Femur (tissue), 1 donor: ENCODE measurements at places on chromosomes 16 and 17.
A peak's percentile ranks its signal among the peaks of the same experiment; 100 is the strongest.

DNA sequence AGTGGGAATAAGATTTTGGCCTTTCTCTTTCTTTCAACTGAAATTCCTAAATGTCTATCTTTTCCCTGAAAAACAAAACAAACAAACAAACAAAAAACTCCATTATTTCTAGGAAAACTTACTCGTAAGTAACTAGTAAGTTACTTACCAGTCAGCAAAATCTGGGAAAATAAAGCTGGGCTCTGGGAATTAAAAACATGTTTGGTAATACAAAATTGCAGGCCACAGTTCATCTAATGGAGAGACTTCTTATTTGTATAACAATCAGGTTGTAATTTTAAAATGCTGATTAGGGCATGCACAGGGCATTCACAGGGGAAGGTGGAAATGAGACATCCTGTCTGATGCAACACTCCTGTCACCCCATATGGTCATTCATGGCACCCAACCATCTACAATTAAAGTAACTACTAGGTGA is 3.8 kb upstream of the WIPI1 start:
- no peak for DNase-seq

- DNase-seq, result peak; percentile 84
Observed at GRCh38 chr17:48671697-48672171, 45.6 kb upstream of the HOXB9 start.

- no peak for DNase-seq
Observed at GRCh38 chr17:75756451-75757085, 8.4 kb downstream of the GALK1 start.

DNA sequence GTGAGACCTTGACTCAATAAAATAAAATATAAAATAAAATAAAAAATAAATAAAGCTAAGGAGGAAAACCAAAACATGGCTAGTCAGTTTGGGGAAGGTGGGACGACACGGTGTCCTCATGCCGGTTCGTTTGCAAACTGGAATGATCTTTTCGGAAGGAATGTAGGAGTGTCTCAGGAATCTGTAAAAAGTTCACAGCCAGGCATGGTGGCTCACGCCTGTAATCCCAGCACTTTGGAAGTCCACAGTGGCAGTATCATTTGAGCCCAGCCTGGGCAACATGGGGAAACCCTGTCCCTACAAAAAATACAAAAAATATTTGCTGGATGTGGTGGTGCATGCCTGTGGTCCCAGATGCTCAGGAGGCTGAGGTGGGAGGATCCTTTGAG is 14.7 kb upstream of the RPTOR start:
- no peak for DNase-seq

DNA sequence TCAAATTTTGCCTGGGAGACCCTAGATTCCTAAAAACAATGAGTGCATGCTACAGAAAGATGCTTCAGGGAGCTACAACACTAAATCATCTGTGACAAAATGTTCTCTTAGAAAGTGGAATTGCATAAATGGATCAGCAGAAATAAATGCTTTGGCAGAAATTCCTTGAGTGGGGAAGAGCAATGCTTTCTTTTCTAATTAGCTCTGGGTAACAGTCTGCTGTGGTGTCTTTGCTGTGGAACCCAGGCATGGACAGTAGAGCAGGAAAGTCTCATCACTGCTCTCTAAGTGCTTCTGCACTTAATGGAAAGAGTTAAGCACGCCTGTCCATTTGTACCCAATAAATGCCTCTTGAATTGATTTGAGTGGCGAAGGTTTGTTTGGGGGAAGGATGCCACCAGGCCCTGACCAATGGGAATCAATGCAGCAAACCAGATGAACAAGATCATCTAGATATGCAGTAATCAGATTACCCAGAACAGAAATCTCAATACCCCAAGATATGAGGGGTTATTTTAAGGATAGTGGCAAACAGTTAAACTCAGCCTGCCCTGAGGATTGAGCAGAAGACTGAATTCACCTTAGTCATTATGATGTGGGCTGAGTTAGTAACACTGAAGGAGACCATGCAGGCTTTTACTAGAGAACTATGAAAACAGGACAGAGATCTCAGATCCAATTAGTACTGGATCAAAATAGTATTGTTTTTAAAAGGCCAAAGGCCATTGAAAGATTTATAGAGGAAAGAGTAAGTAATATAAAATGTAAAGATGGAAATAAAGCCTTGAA is 13.6 kb downstream of the HLF start:
- DNase-seq, result no peak

GRCh38 chr17:65389426-65389825 is 172.0 kb downstream of the AXIN2 start:
- no peak for DNase-seq

GRCh38 chr16:89174055-89174827 is 2.7 kb downstream of the CDH15 start:
- DNase-seq, result peak; percentile 68

DNA sequence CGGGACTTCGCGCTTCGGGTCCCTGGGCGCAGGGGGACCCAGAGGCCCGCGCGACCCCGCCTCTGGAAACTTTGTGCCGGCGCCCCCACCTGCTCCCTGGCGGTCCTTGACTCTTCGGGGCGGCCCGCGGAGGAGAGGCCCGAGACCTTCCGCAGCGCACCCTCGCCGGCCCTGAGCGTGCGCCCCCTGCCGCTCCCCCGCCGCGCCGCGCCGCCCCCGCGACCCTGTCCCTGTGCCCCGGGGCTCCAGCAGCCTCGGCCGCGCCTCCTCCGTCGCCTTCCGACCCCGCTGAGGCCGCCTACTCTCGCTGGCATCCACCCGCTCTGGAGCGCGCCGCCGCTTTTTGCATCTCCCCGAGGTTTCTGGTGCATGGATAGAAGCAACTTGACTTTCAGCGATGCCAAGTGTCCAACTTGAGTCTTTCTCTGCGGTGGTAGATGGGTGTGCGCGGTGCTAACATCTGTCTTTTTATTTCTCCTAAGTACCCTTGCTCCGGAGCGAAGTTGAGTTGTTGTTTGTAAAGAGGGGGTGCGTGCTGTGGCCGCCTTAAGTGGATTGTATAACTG is 414 bp downstream of the DUSP14 start:
- DNase-seq, result peak; percentile 81

DNA sequence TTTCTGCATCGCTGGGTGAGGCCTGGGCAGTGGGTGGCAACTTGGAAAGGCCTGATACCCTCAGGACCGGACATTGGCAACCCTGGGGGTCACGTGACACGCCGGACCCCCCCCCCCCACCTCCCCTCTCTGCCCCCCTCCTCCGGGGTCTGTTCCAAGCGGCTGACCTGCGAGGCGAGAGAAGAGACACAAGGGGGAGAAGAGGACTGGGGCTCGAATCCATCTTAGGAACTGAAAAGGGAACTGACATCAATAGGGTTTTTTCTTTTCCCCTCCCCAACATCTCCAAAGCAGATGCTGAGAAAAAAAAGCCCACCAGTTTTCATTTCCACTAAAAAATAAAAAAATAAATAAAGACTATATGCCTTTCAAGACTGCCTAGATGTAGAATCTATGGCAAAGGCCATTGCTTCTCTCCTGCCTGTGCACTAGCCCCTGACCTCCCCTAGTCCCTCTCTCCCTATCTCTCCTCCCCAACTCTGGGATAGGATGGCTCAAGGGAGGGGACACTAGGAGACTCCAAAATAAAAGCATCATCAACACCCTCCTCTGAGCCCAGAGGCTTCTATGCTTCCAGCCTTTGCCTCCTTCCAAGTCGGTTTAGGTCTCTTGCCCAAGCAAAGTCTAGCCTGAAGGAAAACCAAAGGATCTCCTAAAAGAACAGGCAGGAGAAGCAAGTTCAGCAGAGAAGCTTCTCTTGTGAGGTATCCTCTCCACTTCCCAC is 7.7 kb upstream of the HOXB2 start:
- no peak for DNase-seq

- DNase-seq, result no peak
Observed at GRCh38 chr17:80466188-80466705, 10.2 kb downstream of the NPTX1 start.

GRCh38 chr17:19661121-19661520 is 12.6 kb downstream of the ALDH3A2 start:
- DNase-seq, result no peak

DNA sequence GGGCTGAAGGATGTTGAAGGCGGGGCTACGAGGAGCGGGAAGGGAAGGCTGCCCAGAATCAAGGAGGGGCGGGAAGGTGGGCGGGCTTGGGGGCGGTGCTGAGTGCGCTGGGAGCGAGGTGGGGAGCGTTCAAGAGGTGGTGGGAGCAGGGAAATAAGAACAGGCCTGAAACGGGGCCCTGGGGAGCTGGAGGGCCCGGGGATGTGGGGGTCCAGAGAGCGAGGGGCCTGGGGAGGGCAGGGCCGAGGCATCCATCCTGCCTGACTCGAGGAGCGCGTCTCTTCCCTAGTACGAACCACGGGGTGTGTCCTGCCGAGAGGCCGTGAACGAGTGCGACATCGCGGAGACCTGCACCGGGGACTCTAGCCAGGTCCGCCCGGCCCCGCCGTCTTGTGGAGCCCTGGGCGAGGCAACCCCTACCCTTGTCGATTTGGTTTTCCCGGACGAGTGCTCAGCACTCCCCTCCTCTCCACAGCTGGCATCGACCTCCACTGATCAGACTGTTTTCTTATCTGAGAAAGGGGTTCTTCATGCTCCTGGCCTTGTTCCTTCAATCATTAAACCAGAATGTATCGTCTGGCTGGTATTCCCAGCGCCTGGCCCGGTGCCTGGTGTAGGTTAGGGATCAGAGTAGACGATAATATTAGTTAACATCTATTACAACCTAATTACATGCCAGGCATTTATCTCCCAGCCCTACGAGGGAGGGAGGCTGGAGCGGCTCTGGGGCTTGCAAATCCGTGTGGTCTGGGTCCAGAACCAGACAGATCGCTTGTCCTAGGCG is 17.2 kb downstream of the ADAM11 start:
- DNase-seq, result peak; percentile 97

GRCh38 chr17:7850701-7851437 is 4.0 kb upstream of the TMEM88 start:
- peak; percentile 26 for DNase-seq

DNA sequence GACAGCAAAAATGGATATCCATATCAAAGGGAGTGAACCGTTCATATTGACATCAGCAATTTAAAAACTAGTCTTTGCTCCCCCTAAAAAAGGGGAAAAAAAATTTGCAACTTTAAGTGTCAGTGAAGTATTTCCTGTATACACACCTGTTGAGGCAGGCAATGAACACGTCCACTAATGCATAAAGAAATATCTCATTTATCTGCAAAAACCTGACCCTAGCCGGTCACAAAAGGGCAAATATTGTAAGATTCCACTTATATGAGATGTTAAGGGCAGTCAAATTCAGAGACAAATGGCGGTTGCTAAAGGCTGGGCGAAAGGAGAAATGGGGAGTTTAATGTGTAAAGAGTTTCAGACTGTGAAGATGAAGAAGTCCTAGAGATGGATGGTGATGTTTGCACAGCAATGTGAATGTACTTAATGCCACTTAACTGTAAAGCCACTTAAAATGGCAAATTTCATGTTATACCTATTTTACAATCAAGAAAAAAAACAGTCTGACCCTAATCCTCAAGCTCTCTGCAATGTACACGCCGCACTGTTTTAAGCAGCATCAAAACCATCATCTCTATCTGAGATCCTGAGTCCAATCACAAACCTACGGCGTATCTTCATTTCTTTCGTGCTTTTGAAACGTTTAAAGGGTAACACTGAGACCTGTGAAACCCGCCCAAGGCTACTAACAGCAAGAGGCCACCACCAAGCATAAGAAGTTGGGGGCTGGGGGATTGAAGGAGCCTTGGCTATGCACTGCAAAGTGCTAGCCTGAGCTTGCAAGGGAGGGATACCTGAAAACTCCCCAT is 1.1 kb downstream of the PARN start:
- no peak for DNase-seq

DNA sequence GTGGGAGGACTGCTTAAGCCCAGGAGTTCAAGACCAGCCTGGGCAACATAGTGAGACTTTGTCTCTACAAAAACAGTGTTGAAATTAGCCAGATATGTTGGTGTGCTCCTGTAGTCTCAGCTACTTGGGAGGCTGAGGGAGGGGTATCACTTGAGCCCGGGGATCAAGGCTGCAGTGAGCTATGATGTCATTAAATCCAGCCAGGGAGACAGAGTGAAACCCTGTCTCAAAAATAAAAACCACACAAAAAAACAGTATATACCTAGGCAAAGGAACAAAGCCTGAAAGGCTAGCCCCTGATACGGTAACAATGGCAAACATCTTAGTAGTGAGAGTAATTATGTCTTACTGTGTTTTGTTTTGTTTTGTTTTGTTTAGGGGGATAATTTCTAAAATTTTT is 38.0 kb downstream of the TOM1L2 start:
- DNase-seq, result no peak

- DNase-seq, result no peak
Observed at GRCh38 chr16:13453938-13454553, 465.9 kb upstream of the ERCC4 start.

DNA sequence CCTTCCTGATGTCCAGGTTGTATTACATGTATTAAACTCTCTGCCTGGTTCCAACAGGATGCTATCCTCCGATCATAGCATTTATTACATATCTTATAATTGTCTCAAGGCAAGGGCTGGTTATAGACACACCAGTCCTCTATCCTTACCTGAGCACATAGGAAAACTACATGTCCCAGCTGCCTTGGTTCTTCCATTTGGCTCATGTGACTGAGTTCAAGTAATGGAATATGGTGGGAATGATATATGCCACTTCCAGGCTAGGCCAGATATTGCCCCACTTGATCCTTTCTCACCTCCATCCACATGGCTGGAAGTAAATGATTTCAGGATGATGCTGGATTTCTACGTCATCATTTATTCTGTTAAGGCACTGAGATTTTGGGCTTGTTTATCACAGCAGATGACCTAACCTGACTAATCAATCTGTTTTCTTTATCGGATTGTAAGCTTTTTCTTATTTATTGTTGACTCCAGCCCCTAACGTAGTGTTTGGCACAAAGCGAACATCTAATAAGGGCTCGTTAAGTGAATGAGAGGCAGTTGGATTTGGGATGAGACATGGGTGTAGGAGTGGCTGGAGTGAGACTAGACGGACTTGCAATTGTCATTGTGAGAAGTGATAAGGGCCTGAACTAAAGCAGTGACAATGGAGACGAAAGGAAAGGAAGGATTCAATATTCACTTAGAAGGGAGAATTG is 8.2 kb upstream of the SHISA9 start:
- no peak for DNase-seq

- no peak for DNase-seq
Observed at GRCh38 chr16:8847623-8848022, 21.2 kb downstream of the CARHSP1 start.

- no peak for DNase-seq
Observed at GRCh38 chr17:75103601-75104554, 5.9 kb upstream of the ARMC7 start.

GRCh38 chr16:48580925-48581500 is 29.0 kb downstream of the N4BP1 start:
- DNase-seq, result no peak

- DNase-seq, result no peak
Observed at GRCh38 chr17:65799454-65799853, 238.0 kb upstream of the AXIN2 start.
